Stimulated activated CD4-positive, alpha-beta T cell treated with anti-CD3 and anti-CD28 coated beads, TNF-alpha, amount 100 ng/mL, for 1 hour (primary cell): ENCODE measurements at places on chromosomes 1 and 21.

DNA sequence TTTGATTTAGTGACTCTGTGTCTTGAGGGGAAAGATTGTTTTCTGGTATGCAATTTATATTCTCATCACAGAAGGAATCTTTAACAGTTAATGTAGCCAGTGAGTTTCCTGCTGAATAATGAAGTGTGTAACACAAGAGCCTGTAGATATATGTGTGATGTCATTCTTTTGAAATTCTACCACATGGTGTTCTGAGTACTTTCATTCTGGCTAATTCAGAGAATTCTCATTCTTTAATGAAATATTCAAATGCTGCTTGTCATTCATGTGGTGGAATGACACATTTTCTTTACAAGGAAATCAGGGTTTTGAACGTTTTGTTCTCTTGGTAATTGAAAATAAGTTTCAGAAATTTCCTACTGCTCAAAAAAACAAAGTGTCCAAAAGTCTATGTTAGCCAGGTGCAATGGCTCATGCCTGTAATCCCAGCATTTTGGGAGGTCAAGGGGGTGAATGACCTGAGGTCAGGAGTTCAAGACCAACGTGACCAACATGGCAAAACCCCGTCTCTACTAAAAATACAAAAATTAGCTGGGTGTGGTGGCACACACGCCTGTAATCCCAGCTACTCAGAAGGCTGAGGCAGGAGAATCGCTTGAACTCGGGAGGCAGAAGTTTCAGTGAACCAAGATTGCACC lies 79.6 kb downstream of the MAP3K21 start:
- DNase-seq = no peak

DNA sequence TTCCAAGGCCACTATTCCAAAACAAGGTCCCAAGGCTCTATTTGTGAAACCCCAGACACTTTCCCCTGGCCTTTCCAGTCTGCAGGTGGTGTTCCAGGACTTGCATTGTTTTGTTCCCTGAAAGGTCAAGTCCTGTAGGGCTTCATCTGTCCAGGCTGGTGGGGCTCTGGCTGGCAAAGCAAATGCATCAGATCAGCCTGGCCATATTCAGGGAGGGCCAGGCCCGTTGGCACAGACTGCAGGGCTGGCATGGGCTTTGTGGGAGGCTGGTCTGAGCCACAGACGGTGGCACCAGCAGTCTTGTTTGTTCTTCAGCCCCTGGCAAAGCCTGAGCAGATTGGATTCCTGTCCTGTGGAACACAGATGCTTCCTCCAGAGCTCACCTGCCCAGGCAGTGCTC lies 93.0 kb downstream of the SPATA46 start:
- DNase-seq = no peak

DNA sequence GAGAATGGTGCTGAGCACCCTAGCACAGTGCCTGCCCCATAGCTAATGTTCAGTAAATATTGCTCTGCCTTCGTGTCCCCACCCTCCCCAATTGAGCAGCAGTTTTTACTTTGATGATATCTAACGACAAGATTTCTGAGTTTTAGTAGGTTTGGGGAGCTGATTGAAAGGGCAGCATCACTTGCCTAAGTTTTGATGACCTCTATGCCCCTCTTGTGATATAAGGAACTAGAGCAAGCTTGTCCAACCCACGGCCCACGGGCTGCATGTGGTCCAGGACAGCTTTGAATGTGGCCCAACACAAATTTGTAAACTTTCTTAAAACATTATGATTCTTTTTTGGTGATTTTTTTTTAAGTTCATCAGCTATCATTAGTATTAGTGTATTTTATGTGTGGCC lies 1.6 kb downstream of the CNIH4 start:
- DNase-seq = no peak

GRCh38 chr21:44521301-44521927 lies 18.6 kb downstream of the KRTAP10-1 start:
- DNase-seq = no peak

DNA sequence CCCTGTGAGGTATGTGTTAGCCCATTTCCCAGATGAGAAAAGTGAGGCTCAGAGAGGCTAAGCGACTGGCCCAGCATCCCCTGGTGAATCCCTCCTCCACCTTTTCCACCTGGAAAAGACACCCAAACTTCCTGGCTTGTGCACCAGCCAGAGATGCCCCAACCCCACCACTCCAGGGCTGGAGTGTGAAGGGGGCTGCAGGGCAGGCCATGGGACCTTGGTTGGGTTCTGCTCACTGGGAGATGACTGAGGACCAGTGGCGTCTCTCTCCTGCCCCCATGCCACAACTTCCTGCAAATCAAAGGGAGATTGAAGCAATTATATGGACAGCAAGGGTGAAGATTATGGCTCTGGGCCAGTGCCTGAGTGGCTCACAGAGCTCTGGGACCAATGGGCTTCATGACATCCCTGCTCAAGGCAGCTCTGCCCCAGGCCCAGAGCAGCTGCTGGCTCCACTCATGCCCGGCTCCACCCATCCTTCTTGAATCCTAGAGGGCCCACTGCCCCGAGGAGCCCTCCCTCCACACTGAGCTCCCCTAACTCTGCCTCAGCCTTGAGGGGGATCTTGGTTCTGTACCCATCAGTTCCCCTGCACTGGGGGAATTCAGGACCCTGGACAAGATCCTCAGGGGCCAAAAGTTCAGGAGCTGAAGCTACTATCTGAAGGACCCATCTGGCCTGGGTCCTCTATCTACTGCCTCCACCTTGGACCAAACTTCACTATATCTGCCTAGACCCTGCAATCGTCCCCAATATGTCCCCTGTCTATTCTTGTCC lies 416.9 kb downstream of the PTPRU start:
- DNase-seq = no peak

DNA sequence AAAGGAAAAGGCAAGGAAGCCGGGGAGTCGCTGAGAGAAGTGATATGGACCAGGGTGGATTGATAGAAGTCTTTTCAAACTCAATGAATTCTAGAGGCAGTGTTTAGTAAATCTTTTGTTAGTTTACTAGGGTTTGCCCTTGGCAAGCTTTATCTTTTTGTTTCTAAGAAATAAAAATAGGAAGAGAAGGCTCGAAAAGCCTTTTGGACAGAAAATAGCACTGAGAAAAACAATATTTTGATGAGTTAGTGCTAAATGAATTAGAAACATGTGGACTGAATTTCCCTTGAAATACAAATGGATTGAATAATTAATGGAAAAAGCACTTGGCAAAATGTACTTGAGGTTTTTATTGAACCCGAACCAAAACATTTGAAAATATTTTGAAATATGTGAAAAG lies 121.8 kb upstream of the SPAG17 start:
- no peak for DNase-seq

- DNase-seq = no peak
These were observed 8.8 kb upstream of the CEP85 start for GRCh38 chr1:26225033-26225831.

DNA sequence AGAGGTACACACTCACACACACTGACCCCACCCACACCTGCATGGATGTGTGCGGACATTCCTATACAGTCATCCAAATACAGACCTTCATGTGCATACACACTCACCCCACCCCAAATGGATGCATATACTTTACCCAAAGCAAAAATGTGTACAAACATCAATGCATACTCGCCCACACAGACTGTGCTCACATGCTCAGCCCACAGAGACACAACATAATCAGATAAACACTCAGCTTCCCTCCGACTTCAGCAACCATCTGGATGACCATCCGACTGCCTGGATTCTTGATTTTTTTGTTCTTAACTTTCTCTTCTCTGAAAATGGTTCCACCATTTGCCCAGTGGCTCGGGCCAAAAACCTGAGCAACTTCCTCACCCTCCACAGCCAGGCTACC lies 24.4 kb upstream of the GJB5 start:
- DNase-seq = no peak

GRCh38 chr1:186188004-186188539 lies 187.0 kb downstream of the TPR start:
- DNase-seq = no peak

- no peak for DNase-seq
These were observed 326.7 kb upstream of the CAMK1G start for GRCh38 chr1:209256766-209257350.

DNA sequence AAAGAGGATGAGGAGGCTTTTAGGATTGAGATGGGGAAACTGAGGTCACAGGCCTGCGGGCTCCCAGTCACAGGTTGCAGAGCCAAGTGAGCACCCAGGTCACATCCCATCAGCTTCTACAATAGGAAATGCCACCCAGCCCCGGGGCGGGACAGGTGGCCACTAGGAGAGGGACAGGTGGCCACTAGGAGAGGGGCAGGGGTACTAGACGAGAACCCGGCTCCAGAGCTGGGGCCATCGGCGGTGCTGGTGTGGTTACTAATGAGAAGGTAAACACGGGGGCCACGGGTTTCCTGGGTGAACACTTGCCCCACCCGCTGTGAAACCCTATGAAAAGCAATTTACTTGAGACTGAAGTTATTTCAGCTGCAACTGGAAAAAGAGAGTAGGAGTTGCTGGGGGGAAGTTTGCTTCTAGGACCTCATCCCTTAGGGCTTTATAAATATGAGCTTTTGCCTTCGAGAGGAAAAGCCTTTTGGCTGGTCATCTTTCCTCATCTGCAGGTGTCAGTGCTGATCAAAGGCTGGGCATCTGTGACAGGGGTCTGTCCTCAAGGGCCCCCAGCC lies 52.5 kb downstream of the MRPL37 start:
- DNase-seq = no peak

DNA sequence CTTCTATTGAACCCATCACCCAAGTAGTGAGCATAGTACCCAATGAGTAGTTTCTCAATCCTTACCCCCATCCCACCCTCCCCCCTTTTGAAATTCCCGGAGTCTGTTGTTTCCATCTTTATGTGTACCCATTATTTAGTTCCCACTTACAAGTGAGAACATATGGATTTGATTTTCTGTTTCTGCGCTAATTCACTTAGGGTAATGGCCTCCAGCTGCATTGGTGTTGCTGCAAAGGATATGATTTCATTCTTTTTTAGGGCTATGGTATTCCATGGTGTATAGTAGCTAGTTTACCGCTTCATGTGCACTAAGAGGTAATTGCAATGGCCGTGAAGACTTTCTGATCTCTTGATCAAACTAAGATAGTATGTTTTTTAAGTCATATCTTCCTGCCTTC lies 107.5 kb upstream of the SERTAD4 start:
- DNase-seq = no peak
